ENCODE measurements at places on chromosomes 13 and 19. TPM values are rescaled to one million over a fixed set of nuclear protein-coding genes. Genes with fewer than 3 reads are reported as not detected.

DNA sequence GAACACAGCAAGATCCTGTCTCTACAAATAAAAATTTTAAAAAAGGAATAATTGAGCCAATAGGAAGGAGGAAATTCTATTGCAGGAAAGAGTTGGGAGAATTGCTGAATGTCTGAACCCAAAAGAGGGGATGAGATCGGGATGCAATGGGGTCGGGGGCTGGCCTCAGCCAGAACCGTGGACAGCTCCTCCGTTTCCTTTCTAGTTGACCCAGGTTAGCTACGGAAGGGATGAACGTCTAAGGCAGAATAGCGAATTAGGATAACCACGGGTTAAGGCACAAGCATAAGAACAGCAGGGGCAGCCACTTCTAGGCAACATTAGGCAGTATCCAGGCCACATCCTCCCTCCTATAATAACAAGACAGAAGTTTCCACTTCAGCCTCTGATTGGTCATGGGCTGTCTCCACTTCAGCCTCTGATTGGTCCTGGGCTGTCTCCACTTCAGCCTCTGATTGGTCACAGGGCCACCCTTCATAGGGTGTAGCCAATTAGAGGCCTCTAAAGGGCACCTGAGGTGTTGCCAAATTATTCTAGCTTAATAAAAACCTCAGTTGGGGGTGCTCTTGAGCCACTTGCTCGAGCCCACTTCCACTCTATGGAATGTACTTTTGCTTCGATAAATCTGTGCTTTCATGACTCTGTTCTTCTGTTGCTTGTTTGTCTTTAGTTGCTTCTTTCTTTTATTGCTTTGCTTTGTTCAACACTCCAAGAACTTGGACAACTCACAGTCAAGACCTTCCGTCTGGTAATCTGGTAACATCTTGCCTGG lies 24.9 kb upstream of the TPM4 start:
- no peak overlapping the region for H3K4me3 ChIP-seq
- DNase-seq = no peak
- H3K36me3 ChIP-seq = no peaks in the 10 kb centered on the region
- H3K27ac ChIP-seq = no peak overlapping the region

GRCh38 chr13:54706336-54706735 lies 1677.7 kb downstream of the OLFM4 start:
- no peaks in the 10 kb centered on the region for H3K27me3 ChIP-seq
- peaks cover 8% of the 10 kb centered on the region for H3K4me1 ChIP-seq
- no peak for DNase-seq
- no peak overlapping the region for H3K27ac ChIP-seq
- no peak overlapping the region for H3K4me3 ChIP-seq

Gene NLRP5
- total RNA-seq = not detected

GRCh38 chr19:52231154-52231910 lies 38.1 kb upstream of the ZNF766 start:
- no peaks in the 10 kb centered on the region for H3K4me1 ChIP-seq
- H3K27ac ChIP-seq = no peak overlapping the region
- DNase-seq = no peak

Gene ZNF682
- 26.9 TPM for total RNA-seq

- no peak overlapping the region for H3K4me3 ChIP-seq
- no peaks in the 10 kb centered on the region for H3K36me3 ChIP-seq
- no peaks in the 10 kb centered on the region for H3K27me3 ChIP-seq
- H3K4me1 ChIP-seq = no peaks in the 10 kb centered on the region
These were observed 18.8 kb downstream of the GAS6 start for GRCh38 chr13:113845055-113845454.

DNA sequence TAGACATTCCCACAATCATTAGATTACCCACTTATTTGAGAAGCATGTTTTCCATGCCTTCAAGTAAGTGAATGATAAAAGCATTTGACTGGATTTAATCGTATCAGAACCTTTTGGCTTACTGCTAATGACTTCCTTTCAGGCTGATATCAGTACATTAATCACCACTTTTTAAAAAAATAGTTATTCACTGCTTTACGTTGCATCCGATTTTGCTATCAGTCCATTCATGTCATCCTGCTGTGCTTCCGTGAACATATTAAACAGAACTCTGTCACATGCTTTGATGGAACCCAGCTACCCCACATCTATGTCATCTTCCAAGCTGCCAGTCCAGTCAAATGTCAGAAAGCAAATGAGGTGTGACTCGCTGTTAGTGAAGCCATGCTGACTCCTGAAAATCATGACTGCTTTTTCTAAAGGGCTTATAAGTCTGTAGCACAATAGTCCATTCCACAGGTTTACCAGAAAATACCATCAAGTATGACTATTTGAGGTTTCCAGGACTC lies 440.9 kb downstream of the IRS2 start:
- no peaks in the 10 kb centered on the region for H3K27me3 ChIP-seq
- no peaks in the 10 kb centered on the region for H3K4me1 ChIP-seq
- no peak for DNase-seq
- H3K4me3 ChIP-seq = no peak overlapping the region
- no peak overlapping the region for H3K27ac ChIP-seq
- H3K36me3 ChIP-seq = no peaks in the 10 kb centered on the region

DNA sequence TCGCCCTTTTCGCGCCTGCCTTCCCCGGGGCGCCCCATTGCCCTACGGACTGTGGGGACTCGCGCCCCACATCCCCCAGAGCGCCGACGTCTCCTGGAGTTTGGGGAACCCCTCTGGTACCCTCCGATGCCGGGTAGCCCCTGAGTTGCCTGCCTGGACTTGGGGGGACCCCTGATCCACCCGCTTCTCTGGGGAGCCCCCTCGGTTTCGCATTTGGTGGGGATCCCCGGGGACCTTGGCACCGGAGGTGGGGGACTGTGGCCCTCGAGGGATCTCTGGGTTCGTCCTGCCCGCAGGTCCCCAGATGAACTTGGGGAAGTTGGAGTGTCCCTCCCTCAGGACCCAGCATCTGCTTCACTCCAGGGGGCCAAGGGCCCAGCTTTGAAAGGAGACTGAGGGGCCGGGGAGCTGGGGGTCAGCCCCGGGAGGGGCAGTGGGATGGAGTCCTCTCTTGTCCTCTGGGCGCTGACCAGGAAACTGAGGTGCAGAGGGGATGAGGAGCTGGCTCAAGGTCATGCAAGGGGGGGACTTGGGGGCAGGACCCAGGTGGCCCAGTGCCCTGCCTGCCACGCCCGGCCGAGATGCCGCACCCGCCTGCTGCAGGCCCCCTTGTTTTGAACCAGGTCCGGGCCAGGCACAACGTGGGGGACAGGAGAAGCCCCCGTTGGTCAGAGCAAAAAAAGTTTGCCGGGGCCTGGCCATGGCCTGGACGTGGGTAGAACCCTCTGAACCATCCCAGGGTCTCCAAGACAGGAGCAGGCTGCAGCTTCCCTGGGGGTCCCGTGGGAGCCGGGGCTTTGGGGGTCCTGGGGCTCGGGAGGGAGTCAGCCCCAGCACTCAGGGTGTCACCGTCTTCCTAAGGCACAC lies 1.0 kb downstream of the EFNA2 start:
- H3K36me3 ChIP-seq = no peaks in the 10 kb centered on the region
- no peak overlapping the region for H3K27ac ChIP-seq
- peaks cover 25% of the 10 kb centered on the region for H3K27me3 ChIP-seq
- H3K4me1 ChIP-seq = peaks cover 17% of the 10 kb centered on the region

Gene MEIOSIN
- total RNA-seq = 0.06 TPM

DNA sequence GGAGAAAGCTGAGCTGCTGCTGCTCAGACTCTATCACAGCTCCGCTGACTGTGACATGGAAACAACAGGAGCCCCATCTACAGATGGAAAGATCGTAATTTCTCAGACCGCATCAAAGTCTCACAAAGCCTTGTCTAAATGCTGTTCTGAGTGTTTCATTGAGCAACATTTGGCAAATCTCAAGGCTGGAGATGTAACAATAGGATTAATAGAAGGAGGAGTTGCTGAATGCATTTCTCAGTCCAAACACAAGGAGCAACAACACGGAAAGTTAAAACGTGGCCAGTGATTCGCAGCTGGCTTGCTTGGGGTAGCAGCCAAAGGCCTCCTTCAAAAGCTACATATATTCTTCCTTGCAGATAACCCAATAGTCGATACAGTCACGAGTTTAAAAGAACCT lies 55.7 kb downstream of the MRPL57 start:
- no peaks in the 10 kb centered on the region for H3K36me3 ChIP-seq
- no peaks in the 10 kb centered on the region for H3K27me3 ChIP-seq
- no peaks in the 10 kb centered on the region for H3K4me1 ChIP-seq
- H3K27ac ChIP-seq = no peak overlapping the region
